Amniotic stem cell (primary cell): ENCODE measurements at places on chromosomes 12 and 14.

DNA sequence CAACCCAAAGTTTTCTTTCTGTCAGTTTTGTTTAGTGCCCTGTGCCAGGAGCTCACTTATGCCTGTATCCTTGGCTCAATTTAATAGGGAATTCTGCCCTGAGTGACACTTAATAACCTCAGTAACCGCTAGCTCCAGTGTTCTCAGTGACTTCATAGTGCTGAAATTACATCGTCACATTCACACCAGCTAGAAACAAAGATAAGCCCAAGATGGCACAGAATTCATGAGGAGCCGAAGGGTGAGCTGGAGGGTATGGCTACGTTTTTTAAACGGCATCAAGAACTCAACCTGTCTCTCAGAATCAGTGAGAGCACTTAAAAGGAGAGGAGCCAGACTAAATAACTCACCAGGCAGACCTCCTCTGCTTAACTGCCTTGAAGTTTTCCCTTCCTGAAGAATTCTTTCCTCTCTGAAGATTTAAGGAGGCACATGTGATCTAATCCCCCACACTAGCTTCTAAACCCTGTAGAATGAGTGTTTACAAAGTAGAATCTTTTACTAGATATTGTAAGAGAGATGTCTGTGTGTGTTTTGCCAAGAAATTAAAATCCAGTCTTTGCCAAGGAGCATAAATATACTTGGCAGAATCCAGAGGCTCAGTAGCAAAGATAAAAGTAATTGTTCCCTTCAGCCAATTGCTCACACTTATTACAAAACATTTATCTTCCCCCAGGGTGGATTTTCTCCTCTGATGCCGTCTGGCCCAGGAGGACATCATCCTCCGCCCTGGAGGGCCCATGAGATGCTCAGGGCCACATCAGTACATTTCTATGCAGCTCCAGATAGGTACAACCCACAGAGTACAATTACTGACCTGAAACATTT, 37.3 kb downstream of the PTGER2 start:
- no peak for DNase-seq

- DNase-seq, result no peak
These were observed 843.2 kb downstream of the GALC start for GRCh38 chr14:87149583-87150354.

DNA sequence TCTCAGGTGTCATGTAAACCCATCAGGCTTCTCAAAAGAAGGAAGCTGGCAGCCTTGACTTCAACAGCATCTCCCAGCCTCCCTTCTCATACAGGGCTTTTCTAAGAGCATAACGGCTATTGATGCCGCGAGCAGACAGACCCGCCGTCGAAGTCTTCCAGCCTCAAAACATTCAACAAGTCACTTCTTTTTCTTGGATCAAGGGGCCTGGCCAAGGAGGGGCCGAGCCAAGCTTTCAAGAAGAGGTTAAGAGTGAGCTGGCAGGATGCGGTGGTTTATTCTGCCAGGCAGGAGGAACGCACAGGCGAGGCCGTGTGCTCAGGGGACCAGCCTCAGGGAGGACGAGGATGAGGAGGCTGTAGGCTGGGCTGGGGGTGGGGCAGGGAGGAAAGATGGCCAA, 102.9 kb upstream of the RFLNA start:
- no peak for DNase-seq

DNA sequence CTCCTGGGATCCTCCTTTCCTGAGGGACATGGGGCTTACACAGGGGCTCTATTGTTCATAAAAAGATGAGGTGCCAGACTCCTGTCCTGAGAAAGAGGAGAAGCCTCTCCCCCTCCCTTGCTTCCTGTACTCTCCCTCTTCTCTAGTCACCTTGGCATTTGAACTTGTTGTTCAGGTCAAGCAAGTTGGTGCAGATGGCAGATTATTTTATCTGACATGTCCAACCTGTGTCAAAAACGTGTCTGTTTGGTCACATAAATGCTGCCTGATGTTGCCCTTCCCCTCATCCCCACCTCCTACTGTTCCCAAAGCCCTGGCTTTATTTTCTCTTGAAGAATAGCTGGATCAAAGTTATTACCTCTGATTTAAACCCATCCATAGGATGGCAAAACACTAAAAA, 154.8 kb downstream of the TMX1 start:
- DNase-seq, result no peak

GRCh38 chr14:45651890-45652289, 398.9 kb upstream of the MIS18BP1 start:
- no peak for DNase-seq

- DNase-seq, result no peak
These were observed 241.2 kb downstream of the RBM19 start for GRCh38 chr12:113724794-113725556.
